ENCODE measurements at places on chromosomes 2 and 18.

GRCh38 chr2:211144974-211145665, 588.7 kb downstream of the CPS1 start:
- no peak for DNase-seq

DNA sequence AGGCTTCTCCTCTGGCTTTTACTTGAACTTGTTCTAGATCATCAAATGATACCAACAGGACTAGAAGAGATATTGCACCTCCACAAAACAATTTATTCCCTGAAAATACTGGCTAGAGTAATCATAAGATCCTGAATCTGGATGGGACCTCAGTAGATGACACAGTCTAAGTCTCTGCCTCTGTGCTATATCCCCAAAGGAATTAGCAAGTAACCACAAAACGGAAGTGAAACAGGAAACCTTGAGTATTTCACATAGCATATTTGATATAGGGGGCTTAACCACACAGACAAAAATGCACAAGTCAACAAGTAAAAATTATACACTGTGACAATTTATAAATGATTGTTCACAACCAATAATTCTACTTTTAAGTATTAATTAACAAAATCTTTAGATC, 456.9 kb upstream of the TNP1 start:
- no peak for DNase-seq

- no peak for DNase-seq
These were observed 3.6 kb upstream of the IL1A start for GRCh38 chr2:112787729-112788393.

DNA sequence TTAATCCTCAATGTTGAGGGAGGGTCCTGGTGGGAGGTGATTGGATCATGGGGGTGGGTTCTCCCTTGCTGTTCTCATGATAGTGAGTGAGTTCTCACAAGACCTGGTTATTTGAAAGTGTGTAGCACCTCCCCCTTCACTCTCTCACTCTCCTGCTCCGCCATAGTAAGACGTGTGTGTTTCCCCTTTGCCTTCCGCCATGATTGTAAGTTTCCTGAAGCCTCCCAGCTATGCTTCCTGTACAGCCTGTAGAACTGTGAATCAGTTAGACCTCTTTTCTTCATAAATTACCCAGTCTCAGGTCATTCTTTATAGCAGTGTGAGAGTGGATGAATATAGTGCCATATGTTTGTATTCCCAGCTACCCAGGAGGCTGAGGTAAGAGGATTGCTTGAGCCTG, 9.6 kb downstream of the IL1B start:
- no peak for DNase-seq

DNA sequence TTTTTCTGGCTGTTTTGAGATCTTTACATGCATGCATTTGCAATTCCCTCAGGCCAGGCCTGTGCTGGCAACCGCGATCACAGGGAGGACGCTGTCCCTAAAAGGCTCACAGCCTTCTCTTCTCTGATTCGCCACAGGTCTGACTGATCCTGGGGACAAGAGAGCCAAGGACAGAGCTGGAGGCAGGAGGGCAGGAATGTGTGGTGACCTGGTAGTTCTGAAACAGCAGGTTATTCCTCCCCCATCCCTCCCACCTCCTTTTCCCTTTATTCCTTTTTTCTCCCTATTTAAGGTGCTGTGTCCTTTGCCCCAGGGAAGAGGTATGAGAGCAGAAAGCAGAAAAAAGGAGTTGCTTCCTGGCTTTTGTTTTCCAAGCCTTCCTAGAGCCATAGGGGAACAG, 21.9 kb downstream of the TMEM177 start:
- DNase-seq: no peak

DNA sequence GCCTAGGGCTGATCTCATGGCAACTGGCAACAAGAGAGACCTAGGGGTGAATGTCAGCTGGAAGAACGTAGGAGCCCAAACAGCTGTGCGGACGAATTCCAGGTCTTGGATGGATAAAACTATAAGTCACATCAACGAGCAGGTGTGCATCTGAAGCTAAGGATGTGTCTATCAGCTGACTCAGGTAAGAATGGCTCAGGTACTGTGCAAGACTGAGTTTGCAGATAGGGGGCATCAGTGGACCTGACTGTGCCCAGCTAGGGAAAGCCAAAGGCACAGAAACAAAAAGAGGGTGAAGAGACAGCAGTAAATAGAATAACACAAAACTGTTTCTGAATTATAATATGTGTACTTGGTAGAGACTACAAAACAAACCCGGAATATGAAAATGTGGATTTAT, 357.3 kb downstream of the ZEB2 start:
- DNase-seq: no peak

DNA sequence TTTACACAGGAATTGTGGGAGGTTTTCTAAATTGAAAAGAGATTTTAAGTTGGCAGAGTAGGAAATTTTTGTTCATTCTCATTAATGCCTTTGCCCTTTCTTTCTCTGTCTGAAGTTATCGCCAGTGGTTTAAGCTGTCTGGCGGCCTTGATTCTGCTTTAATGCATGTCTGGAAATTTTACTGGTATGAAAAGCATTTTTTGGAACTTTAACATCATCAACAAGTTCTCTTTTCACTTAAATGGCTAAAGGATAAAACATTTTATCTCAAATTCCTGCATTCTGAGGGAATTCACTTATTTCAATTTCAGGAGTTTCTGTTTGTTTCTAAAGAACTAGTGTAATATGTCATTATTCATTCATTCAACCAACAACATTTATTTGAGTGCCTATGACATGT, 233.9 kb upstream of the FOSL2 start:
- no peak for DNase-seq

GRCh38 chr2:159091976-159092375, 123.5 kb downstream of the TANC1 start:
- DNase-seq: no peak
